ENCODE measurements at places on chromosomes 7 and 10.

GRCh38 chr7:65250216-65250615 lies 123.4 kb upstream of the ZNF92 start:
- no peak for DNase-seq

GRCh38 chr10:111756217-111757061 lies 427.1 kb downstream of the GPAM start:
- DNase-seq, result no peak

- no peak for DNase-seq
These were observed 52.4 kb upstream of the RHEB start for GRCh38 chr7:151572136-151572535.

GRCh38 chr7:77684030-77684429 lies 12.2 kb upstream of the RSBN1L start:
- no peak for DNase-seq

GRCh38 chr7:31028417-31028992 lies 23.6 kb upstream of the ADCYAP1R1 start:
- no peak for DNase-seq

GRCh38 chr7:98134420-98135228 lies 28.0 kb downstream of the LMTK2 start:
- no peak for DNase-seq

DNA sequence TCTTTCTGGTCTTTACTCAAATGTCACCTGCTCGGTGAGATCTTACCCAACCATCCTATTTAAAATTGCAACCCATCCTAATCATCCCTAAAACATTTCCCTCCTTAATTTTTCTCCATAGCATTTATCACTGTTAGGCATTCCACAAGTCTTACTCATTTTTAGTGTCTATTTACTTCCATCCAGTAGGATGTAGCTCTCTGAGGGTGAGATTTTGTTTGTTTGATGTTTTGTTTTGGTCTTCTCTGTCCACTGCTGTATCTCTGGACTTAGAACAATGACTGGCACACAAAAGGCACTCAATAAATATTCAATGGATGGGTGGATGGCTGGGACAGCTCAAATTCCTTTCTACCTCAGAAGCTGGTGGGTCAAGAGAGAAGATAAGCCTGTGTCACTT lies 15.8 kb upstream of the DUSP5 start:
- no peak for DNase-seq

DNA sequence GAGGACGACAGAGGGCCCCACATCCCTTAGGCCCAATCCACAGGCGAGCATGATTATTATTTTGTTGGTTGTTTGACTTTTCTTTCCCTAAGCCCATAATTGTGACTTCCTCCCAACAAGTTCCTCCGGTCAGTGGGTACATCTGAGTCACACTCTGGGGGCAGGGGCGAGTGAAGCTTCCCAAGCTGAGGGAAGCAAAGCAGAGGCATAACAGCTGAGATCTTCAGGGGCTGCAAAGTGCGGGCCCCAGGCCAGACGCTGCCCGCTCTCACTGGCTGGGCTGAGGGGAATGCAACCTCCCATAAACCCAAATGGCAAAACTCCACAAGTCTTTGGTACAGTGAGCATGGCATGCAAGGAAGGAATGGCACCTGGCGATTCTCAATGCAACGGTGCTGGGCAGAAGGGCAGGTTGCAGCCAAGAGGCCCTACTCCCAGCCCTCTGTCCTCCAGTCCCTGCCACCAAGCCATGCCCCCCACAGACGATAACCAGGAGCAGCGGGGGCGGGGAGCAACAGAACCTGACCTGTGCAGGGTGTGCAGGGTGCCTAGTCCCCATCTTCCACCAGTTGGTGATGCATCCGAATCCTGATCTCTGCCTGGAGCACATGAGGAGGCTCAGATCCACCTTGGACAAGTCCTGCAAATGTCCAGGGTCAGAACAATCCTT lies 25.3 kb downstream of the TNS3 start:
- DNase-seq, result no peak

DNA sequence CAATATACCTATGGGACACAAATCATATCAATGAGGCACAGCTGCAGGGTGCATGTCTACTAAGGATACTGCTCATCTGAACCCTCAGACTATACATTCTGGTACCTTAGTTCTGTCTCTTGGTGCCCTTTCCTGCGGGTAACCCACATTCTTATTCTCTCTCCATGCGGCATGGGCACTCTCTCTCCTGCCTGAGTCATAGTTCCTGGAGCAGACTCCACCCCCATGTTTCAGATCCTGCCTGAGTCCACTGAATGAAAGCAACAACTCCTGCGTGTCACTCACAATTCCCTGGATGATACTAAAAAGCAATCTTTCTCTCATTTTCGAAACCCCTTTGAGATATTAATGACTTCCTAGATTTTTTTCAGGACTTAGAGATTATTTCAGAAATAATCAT lies 653.1 kb upstream of the C7orf33 start:
- DNase-seq, result no peak

- no peak for DNase-seq
These were observed 236.6 kb upstream of the TCF7L2 start for GRCh38 chr10:112713411-112713810.

DNA sequence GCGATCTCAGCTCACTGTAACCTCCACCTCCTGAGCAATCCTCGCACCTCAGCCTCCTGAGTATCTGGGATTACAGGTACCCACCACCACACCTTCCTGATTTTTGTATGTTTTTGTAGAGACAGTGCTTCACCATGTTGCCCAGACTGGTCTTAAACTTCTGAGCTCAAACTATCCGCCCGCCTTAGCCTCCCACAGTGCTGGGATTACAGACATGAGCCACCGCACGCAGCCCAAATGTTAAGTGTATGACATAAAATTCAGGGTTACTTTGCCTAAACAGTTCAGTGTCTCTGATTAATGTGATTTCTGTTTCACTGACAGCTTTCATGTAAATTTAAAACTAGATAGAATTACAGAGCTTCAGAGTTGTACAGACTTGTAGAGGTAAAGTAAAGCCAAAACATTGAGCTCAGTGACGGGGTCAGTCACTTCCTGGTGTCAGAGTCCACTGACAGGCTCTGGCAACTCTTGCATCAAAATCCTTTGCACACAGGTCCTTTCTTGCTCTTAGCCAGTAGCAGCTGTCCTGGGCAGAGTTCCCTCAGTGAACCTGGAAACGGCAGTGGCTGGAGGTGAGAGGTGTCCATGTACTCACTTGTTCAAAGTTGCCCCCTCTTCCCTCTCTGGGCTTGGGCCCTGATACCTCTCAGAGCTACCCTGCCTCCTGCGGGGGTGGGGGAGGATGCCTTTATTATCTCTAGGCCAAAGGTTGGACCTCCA lies 33.7 kb downstream of the MGMT start:
- no peak for DNase-seq

- no peak for DNase-seq
These were observed 7.7 kb downstream of the RHEB start for GRCh38 chr7:151511946-151512345.

- DNase-seq, result no peak
These were observed 23.9 kb downstream of the ST7 start for GRCh38 chr7:116977172-116977571.

DNA sequence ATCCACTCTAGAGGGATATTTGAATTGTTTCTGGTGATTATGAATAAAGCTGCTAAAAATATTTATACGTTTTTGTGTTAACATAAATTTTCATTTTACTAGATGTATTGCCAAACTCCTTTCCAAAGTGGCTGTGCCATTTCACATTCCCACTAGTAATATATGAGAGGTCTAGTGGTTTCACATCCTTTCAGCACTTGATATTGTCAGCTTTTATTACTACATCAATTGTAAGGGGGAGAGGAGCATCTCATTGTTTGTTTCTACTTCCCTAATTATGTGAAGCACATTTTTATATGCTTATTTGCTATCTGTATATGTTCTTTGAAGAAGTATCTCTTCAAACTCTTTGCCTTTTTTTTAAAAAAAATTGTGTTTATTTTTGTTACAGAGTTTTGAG lies 184.5 kb downstream of the ADK start:
- DNase-seq, result no peak

DNA sequence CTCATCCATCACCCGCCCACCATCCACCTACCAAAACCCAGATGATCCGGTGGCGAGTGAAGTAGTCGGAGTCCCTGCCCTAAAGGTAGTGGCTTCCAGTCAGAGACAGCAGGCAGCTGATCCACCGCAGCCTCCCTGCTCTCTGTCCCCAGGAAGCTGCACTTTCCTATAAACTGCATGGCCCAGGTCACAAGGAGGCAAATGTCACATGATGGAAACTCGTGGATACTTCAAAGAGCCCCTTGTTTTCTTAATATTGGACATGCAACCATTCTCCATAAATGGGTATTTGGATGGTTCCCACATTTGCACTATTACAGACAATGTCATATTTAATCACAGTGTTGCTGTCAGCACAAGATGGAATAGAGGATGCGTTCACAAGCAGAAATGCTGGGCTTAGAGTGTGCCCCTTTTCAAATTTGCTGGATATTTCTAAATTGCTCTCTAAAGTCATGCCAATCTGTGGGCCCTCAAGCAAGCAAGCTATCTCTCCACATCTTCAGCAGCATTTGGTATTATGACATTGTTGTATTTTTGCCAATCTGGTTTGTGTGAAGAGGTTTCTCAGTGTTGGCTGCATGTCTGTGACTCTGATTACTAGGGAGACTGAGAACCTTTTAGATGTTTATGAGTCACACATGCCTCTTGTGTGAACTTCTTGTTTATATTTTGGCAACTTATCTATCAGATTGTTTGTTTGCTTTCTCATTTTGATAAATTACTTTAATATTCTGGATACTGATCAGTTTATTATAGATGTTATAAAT lies 822.0 kb downstream of the TNS3 start:
- DNase-seq, result no peak

GRCh38 chr7:50363327-50364060 lies 59.0 kb downstream of the IKZF1 start:
- DNase-seq, result peak; percentile 66

DNA sequence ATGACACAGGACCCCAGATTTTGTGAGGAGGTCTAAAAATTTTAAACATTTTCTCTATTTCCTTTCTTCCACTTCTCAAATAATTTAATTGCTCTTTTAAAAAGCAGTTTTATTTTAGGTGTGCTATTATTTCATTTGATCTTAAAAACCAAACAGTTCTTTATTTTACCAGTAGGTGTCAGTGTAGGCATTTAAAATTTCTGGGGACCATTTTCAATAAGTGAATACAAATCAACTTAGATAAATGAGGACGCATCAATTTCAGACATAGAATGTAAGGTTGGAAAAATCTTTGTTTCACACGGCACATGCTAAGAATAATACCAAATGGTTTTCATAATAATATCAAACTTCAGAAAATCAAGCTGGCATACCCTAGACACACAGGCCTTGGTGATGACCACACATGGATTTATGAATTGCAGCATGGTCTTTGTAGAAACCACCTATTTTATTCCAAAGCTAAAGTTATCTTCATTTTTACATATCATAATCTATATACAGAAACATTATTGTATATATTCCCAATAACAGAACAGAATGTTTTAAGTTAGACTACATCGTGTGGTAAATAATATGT lies 127.6 kb upstream of the SLC26A5 start:
- peak; percentile 8 for DNase-seq

Measured in central memory CD4-positive, alpha-beta T cell (primary cell).